ENCODE measurements at places on chromosomes 3 and 15. TPM values are rescaled to one million over a fixed set of nuclear protein-coding genes. Genes with fewer than 3 reads are reported as not detected.

TM6SF1 gene
- total RNA-seq = 0.55 TPM

RAB27A gene
- 195 TPM for total RNA-seq

DNA sequence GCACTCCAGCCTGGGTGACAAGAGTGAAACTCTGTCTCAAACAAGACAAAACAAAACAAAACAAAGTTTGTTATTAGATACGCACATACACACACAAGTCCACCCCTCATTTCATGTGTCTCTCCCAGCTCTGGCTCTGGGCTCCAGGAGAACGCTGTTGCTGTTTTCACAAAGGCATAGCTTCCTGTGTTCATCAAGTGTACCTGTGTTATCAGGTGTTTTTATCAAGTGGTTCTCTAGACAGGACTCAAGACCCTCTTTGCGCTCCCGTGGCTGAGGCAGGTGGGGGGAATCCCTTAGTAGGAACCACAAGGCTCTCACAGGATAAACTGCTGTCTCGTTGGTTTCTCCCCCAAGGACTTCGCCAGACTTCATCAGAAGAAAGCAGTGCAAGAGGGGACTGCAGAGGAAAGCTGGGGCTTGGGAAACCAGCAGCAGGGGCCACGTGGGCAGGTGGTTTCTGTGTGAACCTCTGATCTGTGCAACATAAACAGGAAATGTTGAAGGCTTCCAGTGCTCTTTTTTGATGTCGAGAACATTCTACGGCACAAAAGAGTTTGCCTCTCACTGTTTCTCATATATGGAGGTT lies 6.9 kb upstream of the PPP1R2 start:
- peak; percentile 90 for DNase-seq

ARHGEF26 gene
- 0.13 TPM for total RNA-seq

CIP2A gene
- 42.6 TPM for total RNA-seq

DNA sequence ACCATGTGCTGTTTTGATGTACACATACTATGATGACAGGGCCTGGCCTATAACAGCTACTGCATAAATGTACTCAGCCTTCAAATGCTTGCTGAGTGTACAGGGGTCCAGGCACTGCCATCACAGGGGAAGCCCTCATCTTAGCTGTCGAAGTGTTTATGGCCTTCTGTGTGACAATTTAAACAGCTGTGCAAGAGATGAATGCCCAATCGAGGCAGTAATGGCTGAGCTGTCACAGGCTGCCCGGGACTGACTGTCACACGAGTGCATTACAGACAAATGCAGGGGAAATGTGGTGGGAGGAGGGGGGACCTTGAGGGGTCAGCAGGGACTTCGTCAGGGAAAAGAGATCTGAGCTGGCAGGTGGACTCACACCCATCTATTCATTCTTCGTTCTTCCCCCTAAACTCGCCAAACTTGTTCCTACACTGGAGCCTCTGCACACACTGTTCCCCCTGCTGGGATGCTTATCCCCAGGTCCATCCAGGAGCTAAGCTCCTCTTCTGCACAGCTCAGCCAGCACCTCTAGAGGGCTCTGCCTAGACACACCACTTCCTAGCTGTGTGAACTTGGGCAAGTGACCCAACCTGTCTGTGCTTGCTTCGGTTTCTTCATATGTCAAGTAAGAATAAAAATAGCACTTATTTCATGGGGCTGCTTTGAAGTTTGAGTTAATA lies 156.2 kb upstream of the IQSEC1 start:
- DNase-seq = no peak

FSTL1 gene
- total RNA-seq = 0.53 TPM

GRCh38 chr3:22474706-22475445 lies 723.9 kb upstream of the ZNF385D start:
- DNase-seq = no peak
